ENCODE measurements at places on chromosomes 1 and 21.
A peak's percentile ranks its signal among the peaks of the same experiment; 100 is the strongest.

DNA sequence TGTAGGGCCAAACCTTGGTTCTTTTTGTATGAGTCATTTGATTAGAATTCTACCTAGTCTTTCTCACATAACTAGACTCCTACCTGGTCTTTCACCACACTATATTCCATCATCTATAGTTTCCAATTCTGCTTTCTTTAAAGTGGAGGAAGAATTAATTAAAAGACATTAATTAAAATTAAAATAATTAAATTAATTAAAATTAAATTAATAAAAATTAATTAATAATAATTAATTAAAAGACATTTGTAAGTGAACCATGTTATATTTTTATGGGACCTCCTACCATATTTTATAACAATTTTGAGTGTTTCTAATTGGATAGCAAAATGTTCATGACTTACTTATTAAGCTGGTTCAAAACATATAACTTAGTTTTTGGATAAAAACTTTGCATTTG, 77.4 kb downstream of the CCDC18 start:
- no peak for DNase-seq

- no peak for DNase-seq
Observed at GRCh38 chr21:42381347-42381984, 14.4 kb downstream of the TMPRSS3 start.

GRCh38 chr1:230823931-230824381, 44.4 kb downstream of the C1orf198 start:
- DNase-seq = no peak

DNA sequence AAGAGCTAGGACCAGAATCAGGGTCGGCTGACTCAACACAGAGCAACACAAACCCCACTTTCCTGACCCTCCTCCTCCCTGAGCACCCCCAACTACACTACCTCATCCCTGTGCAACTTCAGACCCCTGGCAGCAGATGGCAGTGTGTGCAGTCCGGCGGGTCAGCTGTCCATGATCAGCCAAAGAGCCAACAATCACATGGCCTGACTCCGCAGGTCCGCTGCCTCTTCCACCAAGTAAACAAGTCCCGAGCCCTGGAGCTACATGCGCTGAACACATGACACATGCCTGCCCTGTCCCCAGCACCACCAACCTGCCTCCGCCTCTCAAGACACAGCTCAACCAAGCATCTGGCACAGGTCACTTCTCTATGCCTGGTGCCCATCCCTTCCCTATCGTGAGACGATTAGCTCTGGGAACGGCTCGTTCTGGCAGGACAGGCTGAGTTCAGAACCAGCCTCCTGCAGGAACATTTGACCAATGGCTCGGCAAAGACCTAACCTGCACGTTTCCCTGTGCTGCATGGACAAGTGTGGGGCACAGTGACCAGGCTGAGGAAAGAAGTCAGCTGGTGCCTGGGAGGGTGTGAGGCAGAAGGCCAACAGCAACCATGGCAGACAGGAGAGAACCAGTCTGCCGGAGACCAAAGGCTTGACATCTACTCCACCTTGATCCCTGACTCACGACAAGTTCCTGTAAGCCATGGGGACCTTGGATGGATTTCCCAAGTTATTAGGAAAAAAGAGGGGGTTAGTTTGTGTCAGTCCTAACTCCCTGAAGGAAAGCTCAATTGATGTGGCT, 60.3 kb downstream of the CD46 start:
- no peak for DNase-seq

DNA sequence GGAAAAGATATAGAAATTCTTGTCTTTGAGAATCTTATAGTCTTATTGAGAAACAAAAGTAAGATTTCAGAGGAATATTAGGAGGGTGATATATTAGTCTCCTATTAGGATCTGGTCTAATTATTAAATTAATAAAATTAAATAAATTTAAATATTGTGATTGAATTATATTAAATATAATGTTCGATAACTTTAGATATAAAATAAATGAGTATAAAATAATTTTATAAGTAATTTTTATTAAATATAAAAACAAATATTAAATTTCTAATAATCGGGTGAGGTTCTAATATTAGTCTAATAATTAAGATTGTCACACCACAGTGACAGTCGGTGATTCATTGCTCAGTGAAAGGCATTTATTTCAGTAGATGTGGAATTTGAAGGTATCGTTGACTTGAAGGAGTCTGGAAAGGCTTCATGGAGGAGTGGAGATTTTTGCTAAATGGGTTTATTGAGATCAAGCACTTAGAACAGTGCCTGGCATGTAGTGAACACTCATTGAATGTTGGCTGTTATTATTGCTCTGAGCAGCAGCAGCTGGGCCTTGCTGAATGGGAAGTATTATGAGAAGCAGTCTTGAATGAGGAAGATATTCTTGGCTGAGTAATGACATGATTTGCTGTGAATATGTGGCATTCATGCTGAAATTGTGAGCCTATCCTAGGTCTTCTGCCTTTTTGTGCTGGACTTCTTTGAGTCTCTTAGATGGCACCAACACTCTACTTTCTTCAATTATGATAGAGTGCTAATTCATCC, 74.6 kb downstream of the USP25 start:
- DNase-seq = no peak

- DNase-seq = no peak
Observed at GRCh38 chr1:172246521-172247390, 173.7 kb upstream of the C1orf105 start.

DNA sequence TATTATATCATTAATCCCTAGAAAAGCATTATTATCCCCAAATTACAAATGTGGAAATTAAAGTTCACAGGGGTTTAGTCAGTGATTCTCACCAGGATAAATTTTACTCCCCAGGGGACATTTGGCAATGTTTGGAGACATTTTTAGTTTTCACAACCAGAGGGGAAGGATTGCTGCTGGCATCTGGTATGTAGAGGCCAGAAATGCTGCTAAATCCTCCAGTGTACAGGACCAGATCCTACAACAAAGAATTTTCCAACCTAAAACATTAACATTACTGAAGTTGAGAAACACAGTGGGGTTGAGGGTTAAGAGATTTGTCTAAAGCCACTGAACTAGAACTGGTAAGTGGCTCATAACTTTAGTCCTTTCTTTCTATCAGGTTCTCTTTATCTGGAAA, 162.0 kb upstream of the SYT6 start:
- DNase-seq = no peak

DNA sequence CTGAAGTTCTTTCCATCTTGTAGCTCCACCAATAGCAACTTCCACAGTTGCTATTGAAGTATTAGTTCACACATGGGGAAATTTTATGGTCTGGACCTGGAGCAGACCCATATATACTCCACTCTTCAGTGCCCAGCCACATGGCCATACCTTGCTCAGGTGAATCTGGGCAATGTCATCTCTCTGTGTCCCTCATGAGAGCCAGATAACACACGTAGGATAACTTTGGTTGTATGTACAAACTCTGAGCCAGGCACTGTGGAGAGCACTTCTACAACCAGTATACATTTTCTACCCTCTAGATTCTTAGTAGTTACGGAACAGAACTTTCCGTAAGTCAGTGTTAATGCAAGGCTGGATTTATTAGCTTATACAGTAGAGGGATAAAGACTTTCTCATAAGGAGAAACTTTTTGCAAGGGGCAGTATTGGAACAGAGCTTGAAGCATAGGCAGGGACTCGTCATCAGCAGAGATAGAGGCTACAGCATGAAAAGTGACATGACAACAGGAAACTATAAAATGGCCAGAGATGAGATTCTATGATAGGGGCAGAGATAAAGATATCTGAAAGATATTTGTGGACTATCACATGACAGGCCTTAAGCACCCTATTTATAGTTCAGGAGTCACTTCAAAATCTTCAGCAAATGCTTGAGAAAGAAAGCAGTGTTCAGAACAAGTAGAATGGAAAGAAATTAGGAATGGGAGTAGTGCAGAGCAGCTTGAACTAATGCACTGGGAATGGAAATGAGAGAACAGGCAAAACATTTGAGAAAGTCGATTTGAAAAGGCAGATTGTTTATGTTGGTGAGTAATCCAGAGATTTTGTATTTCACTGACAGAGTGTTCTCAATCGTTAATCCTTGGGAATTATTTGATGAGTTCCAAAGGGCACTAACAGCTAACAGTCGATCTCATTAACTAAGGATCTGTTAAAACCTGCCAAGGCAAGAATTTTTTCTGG, 481.8 kb downstream of the USP25 start:
- no peak for DNase-seq

- no peak for DNase-seq
Observed at GRCh38 chr1:44803312-44804095, 3.3 kb downstream of the PLK3 start.

DNA sequence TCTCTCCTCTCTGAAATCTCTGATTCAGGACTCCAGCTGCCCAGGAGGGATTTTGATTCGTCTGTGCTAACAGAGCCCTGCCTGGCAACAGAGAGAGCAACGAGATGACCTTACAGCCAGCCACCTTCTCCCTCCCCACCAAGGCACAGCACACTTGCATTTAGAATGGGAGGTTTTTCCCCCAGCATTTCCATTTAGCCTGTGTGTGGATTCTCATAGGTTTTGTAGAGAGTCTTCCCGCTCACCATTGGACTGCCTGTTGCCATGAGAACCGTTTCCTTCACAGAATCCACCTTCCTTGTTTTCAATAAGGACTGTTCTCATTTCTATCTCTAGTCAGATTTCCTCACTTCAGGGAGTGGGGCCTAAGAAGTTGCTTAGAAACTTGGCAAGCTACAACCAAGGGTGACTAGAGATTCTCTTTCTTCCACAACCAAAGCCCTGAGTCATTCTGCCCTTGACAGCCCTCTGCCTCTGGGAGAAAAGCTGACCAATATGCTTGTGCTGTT, 5.8 kb upstream of the IKBKE start:
- DNase-seq = no peak

DNA sequence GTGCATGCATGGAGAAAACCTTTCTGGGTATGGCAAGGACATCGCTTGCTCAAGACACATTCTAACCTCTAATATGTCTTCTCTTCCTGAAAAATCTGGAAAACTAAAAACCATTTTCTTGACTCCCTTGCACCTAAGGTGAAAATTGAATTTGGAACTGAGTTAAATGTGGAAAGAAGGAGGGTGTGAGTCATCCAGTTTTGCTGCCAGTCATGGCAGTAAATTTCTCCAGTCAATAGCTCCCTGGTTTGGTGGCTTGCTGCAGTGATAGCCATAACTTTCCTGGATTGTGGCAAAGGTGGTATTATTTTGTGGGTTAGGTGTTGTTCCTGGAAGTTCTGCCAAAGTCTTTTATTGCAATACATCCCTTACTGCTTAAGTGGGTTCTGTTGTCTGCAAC, 2.5 kb downstream of the ZCCHC17 start:
- no peak for DNase-seq

DNA sequence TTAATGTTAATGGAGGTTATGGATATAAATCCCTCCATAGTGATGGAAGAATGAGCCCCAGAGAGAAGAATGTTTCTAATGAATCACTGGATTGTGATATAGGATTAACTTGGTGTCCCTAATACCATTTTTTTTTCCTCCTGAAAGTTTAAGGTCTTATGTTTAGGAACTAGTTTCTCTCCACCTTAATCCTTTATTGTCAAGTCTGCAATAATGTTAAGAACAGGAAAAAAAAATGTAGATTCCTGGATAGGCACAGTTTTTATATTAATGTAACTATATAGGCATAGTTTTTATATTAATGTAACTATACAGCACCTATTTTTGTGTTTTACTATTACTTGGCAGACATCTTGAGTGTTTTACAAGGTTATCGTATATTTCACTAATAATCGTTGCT, 34.9 kb downstream of the NFIA start:
- no peak for DNase-seq

DNA sequence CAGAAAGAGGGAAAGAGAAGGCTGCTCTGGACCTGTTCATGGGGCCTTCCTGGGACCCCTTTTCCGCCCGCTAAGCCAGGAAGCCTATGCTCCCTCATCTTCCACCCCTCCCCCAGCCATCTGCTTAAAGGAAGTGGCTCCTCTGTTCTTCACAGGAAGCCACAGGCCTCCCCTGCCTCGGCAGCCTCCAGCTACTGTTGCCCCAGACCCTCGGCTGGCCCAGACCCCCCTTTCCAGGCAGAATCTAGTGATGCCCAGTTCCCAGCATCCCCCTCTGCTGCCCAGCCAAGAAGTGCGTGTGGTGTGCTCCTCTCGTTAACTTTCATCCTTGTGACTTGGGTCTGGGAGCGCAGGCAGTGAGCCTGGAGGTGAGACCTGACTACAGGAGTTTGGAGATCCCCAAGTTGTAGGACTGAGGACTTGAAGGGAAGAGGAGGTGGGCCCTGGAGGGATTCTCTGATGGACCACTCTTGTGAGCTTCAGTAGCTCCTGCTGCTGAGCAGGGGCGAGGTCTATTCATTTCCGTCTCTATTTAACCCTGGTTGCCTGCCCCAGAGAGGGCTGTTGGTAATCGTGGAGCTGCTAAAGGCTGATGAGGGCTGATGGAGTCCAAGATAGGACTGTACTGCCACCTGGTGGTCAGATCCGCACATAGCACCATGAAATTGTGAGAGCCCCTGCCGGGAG, 9.1 kb downstream of the IFI6 start:
- peak; percentile 63 for DNase-seq

DNA sequence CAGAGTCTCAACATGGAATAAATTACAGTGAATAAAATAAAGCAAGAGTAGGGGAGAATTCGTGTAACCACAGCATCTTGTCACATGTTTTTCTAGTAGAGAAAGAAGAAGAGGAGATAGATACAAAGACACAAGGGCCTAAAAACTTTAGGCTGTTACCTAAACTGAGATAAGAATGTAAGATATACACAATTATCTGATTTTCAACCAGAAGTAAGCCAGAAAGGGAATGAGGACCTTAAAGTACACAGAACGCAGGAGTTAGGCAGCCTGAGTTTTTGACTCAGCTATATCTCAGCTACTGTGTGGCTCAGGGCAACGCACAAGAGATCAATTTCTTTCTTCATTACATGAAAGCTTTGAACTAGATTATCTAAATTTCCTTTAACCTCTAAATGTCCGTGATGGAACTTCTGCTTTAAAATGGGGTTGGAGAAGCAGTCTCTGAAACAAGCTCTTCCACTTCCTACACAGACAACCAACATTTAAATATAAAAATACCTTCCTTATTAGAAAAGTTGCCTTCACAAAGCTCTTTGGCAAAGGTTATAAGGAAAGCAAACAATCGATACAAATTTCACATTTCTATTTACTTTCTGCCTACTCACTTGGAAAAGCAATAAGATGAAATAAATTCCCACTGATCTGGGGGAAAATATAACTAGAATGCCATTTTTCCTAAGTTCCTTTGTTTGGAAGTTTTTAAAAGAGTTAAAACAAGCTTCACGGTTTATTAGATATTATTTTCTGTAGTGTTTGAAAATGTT, 5.2 kb upstream of the RGS13 start:
- DNase-seq = no peak

- DNase-seq = no peak
Observed at GRCh38 chr1:235632506-235633401, 16.8 kb downstream of the GNG4 start.

DNA sequence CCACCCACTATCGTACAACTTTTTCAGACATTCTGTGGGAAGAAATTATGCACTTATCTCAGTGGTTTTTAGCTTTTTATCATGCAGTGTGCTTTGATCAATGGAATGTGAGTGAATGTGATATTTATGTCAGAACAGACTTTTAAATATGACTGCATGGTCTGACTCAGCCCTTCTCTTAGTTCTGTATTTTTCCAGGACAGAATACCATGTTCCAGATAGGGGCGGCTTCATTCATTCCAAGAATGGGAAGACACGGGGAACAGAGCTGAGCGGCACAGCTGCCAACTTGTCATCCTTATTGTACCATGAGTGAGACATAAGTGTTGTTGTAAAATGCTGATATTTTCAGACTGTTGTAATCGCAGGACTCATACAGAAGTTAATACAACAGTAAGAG, 214.6 kb upstream of the NCAM2 start:
- no peak for DNase-seq

GRCh38 chr1:232471250-232471649, 158.7 kb downstream of the SIPA1L2 start:
- DNase-seq = no peak
